ENCODE measurements at places on chromosomes 13 and 19. TPM values are rescaled to one million over a fixed set of nuclear protein-coding genes. Genes with fewer than 3 reads are reported as not detected.

Gene FBXO46
- total RNA-seq: 12.1 TPM

Gene CHST8
- not detected for total RNA-seq

Gene FFAR1
- total RNA-seq: not detected

Gene MAP2K2
- total RNA-seq: 82.2 TPM

Gene RHPN2
- total RNA-seq: 5.9 TPM

Gene DHDH
- total RNA-seq: not detected

Gene DIAPH3
- total RNA-seq: 0.35 TPM

Gene CCDC169
- 0.28 TPM for total RNA-seq

Gene ZNF560
- total RNA-seq: not detected

Measured in right atrium auricular region (tissue), 2 donors.